ENCODE measurements at places on chromosomes 1 and 21.

GRCh38 chr21:16588433-16588860 lies 858.7 kb downstream of the USP25 start:
- no peak for DNase-seq

DNA sequence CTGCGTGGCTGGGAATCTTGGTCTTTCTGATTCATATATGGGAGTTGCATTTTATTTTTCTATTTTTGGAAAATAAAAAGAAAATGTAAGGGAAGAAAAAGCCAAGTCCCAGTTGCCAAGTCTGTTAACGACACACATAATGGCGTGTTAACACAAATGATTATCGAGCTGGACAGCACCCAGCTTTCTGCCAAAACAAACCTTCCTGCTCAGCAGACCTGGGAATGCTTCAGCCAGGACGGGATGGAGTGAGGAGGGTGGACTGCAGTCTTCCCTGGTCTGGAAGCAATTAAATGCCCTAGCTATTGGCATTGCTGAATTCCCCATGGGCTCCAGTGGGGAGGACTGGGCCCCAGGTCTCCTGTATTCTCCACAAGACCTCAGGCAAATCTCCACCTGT lies 184.2 kb upstream of the USP24 start:
- no peak for DNase-seq

- no peak for DNase-seq
Measured at GRCh38 chr1:14259191-14259757, 339.2 kb upstream of the KAZN start.

GRCh38 chr1:2135441-2135841 lies 59.1 kb downstream of the FAAP20 start:
- no peak for DNase-seq

- DNase-seq, result no peak
Measured at GRCh38 chr1:49465486-49466185, 558.1 kb downstream of the AGBL4 start.

- no peak for DNase-seq
Measured at GRCh38 chr1:230359992-230360668, 66.0 kb downstream of the PGBD5 start.

DNA sequence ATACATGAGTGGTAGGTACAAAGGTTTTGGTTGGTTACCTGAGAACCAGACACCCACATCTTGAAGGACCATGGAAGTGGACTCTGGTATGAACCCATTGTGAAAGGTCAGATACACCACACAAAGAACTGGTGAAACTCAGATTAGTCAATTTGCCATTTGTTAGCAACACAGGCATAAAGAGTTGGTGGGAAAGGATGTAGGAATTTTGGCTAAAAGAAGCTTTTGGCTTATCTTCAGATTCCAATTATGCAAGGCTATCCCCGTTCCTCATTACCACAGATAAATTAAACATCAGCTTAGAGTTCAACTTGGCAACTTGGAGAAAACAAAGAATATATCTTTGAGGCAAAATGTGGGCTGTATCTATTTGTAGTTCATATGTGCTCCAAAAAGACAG lies 87.0 kb upstream of the IRF2BP2 start:
- DNase-seq, result no peak

DNA sequence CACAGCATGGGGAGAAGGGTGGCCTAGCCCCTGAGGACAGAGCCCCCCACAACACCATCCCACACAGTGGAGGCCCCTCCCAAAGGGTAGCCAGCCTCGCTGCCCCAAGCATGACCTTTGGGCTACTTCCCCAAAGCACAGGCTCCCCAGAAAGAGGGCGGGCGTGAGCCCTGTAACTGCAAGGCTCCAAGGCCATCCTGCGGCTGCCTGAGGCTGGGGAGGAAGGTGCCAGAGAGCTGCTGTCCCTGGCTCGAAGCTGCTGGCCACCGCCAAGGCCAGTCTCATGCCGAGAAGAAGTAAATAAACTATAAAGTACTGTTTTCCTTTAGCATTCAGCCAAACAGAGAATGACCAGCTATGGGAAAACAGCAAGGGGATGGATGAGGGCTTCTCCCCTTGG lies 27.5 kb downstream of the UBASH3A start:
- no peak for DNase-seq

- no peak for DNase-seq
Measured at GRCh38 chr1:15983275-15983674, 7.4 kb upstream of the ZBTB17 start.
